Lung microvascular endothelial cell (primary cell): ENCODE measurements at places on chromosomes 2 and 18.

DNA sequence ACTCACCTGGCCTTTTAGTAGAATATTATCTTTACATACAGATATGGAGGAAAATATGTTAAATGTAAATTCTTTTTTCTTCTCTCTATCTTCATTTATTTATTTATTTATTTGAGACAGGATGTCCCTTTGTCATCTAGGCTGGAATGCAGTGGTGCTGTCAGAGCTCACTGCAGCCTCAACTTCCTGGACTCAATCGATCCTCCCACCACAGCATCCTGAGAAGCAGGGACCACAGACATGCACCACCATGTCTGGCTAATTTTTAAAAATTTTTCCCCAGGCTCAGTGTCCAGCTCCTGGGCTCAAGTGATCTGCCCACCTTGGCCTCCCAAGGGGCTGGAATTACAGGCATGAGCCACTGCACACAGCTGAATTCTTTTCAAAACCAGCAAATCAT lies 20.3 kb downstream of the KYNU start:
- DNase-seq: no peak

GRCh38 chr2:52776571-52776970 lies 991.0 kb upstream of the CHAC2 start:
- DNase-seq: no peak

- DNase-seq: no peak
Measured at GRCh38 chr18:8722946-8723820, 17.8 kb downstream of the MTCL1 start.

GRCh38 chr18:74050807-74051206 lies 96.8 kb downstream of the FBXO15 start:
- no peak for DNase-seq

- no peak for DNase-seq
Measured at GRCh38 chr2:113041871-113042270, 10.8 kb downstream of the IL36B start.

- DNase-seq: no peak
Measured at GRCh38 chr2:182359990-182360662, 66.7 kb downstream of the PDE1A start.

GRCh38 chr2:8626572-8626971 lies 55.3 kb upstream of the ID2 start:
- DNase-seq: no peak

- DNase-seq: no peak
Measured at GRCh38 chr18:3069671-3070433, 56.9 kb upstream of the LPIN2 start.

DNA sequence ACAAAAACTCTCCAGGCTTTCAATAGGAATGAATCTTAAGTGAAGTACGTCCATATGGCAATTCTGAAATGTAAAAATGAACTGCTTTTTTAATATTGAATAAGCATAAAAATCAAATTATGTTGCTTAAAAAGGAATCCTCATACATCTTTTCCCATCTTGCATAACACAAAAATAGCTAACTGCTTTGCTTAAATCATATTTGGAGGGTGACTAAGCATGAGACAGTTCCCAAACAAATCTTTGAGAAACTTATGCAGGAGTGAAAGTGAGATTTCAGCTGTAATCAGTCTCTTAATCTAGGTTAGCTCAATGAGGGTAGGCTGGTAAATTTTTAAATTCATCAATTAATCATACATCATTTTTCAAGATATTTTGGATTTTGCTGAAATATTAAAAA lies 111.5 kb downstream of the MBD5 start:
- DNase-seq: no peak
